ENCODE measurements at places on chromosomes 2 and 18.

GRCh38 chr2:190576573-190576972 lies 42.1 kb upstream of the NEMP2 start:
- H3K27ac ChIP-seq, result peak overlapping the region; percentile 86
- DNase-seq, result no peak
- no peaks in the 10 kb centered on the region for H3K36me3 ChIP-seq
- no peak overlapping the region for H3K4me3 ChIP-seq

- H3K4me3 ChIP-seq, result no peak overlapping the region
- no peak for DNase-seq
- no peaks in the 10 kb centered on the region for H3K4me1 ChIP-seq
- H3K27ac ChIP-seq, result no peak overlapping the region
- no peaks in the 10 kb centered on the region for H3K36me3 ChIP-seq
- no peaks in the 10 kb centered on the region for H3K27me3 ChIP-seq
These were observed 634.2 kb downstream of the TSN start for GRCh38 chr2:122389694-122390093.

GRCh38 chr2:222561817-222562645 lies 93.9 kb downstream of the FARSB start:
- peaks cover 5% of the 10 kb centered on the region for H3K4me1 ChIP-seq
- H3K36me3 ChIP-seq, result peaks cover 1% of the 10 kb centered on the region
- H3K27me3 ChIP-seq, result no peaks in the 10 kb centered on the region
- H3K4me3 ChIP-seq, result no peak overlapping the region
- no peak overlapping the region for H3K27ac ChIP-seq
- no peak for DNase-seq

GRCh38 chr18:22250591-22250996 lies 81.2 kb downstream of the GATA6 start:
- peaks cover 19% of the 10 kb centered on the region for H3K4me1 ChIP-seq
- no peak for DNase-seq
- no peak overlapping the region for H3K27ac ChIP-seq
- H3K4me3 ChIP-seq, result no peak overlapping the region
- no peaks in the 10 kb centered on the region for H3K36me3 ChIP-seq

DNA sequence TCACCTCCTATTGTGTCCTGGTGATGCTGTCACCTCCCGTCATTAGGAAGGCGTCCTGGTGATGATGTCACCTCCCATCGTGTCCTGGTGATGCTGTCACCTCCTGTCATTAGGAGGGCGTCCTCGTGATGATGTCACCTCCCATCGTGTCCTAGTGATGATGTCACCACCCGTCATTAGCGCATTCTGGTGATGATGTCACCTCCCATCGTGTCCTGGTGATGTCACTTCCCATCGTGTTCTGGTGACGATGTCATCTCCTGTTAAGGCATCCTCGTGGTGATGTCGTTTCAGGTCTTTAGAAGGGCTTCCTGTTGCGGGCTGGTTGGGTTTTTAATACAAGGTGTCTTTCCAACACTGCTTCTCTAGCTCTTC lies 40.7 kb downstream of the CTDP1 start:
- no peak for DNase-seq
- no peaks in the 10 kb centered on the region for H3K27me3 ChIP-seq
- H3K27ac ChIP-seq, result no peak overlapping the region
- H3K4me3 ChIP-seq, result no peak overlapping the region
